ENCODE measurements at places on chromosomes 11 and 22.

DNA sequence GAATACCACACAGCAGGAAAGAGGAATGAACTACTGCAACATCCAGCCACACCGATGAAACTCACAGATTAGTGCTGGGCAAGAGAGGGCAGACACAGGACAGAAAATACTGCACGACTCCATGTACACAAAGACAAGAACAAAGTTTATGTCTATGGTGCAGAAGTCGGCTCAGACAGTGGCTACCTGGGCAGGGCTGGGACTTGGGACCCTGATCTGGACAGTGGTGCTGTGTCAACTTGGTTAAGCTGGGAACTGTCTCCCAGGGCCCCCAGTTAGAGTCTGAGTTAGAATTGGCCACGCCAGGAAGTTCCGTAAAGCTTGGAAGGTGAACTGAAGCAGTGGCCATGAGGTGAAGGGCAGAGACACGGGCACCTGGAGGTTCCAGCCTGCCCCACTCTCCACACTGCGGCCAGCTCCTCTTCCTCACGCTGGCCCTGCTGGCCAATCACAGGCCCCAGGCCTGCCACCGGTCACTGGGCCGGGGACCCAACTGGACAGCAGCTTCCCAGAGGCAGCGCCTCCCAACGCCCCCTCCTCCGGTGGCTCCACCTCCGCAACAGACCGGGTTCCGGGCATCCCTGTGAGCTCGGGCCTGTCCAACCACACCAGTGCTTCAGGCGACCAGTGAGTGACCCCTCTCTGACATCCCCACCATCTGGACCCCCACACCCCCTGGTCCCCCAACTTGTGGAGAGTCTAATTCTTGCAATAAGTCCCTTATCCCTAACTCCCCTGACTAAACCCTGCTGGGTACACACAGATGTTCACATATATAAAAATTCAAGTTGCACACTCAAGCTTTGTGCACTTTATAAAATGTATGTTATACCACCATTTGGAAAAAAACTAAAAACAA, 93.7 kb downstream of the MICAL3 start:
- no peak for DNase-seq

- no peak for DNase-seq
Measured at GRCh38 chr11:133801356-133801755, 44.0 kb downstream of the SPATA19 start.

DNA sequence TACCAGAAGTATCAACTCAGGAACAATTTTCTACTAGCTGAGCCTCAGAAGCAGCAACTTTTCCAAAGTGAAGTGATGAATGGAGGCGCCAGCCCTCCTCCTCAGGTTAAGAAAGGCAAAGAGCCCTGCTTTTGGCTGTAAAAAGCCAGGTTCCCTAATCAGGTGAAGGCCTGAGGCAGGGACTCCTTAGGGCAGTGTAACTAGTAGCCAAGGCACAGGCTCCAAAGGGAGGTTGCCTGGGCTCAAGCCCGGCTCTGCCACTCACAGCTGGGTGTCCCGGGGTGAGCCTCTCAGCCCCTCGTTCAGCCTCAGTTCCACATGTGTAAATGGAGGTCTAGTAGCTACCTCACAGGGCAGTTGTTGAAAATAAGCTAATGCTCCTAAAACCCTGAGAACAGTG, 19.5 kb downstream of the TSKU start:
- no peak for DNase-seq

- no peak for DNase-seq
Measured at GRCh38 chr22:37516456-37516855, 2.8 kb downstream of the CARD10 start.

GRCh38 chr11:17508306-17508705, 31.7 kb upstream of the ABCC8 start:
- no peak for DNase-seq

DNA sequence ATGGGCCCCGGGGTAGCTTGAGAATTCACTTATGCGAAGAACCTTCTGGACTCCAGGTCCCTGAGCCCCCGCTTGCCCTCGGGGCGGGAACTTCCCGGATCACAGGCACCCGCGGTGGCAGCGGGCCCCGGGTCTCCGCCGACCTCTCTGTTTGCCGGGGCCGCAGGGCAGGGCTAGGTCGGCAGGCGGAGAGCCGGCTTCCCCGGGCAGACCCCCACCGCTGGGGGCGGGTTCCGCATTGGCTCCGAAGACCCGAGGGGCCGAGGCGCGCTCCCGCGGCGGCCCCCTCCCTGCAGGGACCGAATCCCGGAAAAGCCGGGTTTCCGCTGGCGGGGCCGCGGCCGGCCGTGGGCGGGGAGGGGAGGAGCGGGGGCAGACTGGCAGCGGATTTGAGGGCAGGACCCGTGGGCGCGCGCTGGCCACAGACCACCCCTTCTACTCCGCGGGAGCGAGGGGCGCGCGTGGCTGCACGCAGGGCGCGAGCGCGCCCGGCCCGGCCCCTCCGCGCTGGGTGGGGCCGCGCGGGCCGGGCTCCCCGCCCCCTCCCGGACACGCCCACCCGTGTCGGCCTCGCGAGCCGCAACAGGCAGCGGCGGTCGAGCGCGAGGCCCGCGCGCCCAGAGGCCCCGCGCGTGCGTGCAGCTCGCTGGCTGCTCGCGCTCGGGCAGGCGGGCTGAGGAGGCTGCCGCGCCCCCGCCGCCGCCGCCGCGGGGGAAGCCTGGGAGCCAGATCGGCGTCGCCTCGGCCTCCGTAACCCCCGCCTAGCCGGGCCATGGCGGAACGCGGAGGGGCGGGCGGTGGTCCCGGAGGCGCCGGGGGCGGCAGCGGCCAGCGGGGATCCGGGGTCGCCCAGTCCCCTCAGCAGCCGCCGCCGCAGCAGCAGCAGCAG, at the start of gene PACS1:
Gene PACS1 (plus strand): TSS at position 558 of the 889 bp plus-strand sequence. CDS start 215 bp downstream, at position 773.
- DNase-seq, result no peak

DNA sequence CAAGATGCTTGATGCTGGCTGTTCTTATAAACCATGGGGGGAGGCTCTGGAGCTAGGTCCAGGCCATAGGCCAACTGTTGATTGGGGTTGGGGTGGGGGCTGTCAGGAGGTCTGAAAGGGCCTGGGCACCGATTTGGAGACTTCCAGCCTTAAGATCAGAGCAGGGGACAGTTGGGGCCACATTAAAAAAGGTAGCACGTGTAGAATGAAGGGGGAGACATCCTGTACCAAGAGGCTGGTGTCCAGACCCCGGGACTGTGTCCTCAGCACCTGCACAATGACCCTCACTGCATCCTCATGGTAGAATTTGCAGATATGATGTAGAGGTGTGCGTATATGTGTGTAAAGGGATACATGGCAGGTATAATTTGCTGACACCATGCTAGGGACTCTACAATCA, 12.4 kb upstream of the TBX1 start:
- no peak for DNase-seq

GRCh38 chr22:30514252-30514651, 8.8 kb upstream of the SEC14L4 start:
- DNase-seq, result no peak

DNA sequence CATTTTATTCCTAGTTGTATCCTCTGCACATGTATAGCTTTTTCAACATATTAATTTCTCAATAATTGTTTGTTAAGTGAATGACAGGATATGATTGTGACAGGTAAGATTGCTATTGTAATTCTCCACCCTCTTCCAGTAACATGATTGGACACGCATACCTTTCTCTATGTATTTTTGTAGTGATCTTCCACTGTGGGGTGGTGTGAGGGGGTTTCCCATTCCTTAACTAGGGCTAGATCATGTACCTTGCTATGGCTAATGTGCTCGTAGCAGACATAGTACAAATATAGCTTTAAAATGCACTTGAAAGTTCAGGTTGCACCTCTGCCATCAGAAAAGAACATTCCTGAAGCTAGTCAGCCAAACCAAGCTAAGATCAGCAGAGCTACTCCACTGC, 2392.8 kb upstream of the RAG2 start:
- no peak for DNase-seq

DNA sequence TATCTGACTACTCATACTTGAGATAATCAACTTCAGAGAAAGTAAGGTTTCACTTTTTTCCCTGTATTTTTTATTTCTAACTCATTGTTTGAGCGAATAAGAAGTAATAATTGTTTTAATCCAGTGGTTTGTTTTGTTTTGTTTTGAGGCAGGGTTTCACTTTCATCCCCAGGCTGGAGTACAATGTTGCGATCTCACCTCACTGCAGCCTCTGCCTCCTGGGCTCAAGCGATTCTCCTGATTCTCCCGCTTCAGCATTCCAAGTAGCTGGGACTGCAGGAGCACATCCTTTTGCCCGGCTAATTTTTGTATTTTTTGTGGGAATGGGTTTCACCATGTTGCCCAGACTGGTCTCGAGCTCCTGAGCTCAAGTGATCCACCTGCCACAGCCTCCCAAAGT, 8.6 kb downstream of the GTF2H1 start:
- no peak for DNase-seq

DNA sequence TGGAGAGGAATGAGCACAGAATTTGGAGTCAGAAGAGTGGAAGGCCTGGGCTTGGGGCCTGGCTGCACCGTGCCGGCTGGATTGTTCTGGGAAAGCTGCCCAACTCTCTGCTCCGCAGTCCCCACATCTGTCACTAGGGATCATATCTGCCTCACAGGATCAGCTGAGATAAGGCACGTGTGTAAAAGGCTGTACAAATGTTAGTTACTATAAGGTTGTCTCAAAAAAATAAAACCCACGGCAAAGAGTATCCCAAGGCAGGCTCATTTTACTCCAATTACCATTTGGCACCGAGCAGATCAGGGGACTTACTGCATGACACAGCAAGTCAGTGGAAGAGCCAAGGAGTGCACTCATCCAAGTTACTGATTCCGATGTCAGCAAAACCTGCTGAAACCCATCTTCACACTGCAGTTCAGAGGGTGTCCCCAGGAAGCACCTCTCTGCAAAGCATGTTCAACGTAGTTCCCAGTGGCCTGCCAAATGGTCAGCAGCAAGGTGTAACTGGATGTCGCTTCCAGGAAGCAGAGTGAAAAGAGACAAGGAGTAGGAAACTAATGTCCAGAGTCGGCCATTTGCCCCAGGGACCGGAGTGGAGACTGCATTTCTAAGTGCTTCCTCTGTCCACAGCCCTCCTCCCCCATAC, 18.1 kb upstream of the MRTFA start:
- DNase-seq, result no peak

- DNase-seq, result no peak
Measured at GRCh38 chr11:118635237-118635591, 27.8 kb downstream of the PHLDB1 start.

GRCh38 chr11:8683115-8683807, 669 bp downstream of the RPL27A start:
- no peak for DNase-seq

DNA sequence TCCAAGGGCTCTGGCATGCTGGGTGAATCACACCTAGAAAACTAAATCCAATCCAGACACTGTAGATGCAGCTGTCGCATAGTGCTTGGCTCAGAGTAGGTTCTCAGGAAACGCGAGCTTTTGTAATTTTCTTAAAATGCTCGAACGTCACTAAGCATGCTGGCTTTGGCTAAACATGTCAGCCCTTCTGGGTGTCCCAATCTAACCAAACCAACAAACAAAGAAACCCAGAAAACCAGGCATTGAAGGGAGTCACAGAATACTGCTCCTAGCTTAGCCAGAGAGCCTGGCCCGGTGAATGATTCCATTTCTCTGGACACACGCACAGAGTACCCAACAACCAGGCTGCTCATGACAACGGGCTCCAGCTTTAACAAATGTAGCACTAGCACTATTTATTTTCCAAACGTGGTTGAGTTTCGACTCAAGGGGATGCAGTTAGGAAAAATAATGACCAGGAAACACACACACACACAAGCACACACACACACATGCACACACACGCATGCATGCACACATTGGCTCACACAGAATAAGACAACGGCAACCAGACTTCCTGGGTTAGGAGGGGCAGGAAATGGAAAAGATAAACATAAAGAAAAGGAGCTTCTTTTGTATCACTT, 492.6 kb downstream of the MIAT start:
- no peak for DNase-seq

GRCh38 chr11:62599069-62599696, 2.5 kb downstream of the MTA2 start:
- DNase-seq, result peak; percentile 85

DNA sequence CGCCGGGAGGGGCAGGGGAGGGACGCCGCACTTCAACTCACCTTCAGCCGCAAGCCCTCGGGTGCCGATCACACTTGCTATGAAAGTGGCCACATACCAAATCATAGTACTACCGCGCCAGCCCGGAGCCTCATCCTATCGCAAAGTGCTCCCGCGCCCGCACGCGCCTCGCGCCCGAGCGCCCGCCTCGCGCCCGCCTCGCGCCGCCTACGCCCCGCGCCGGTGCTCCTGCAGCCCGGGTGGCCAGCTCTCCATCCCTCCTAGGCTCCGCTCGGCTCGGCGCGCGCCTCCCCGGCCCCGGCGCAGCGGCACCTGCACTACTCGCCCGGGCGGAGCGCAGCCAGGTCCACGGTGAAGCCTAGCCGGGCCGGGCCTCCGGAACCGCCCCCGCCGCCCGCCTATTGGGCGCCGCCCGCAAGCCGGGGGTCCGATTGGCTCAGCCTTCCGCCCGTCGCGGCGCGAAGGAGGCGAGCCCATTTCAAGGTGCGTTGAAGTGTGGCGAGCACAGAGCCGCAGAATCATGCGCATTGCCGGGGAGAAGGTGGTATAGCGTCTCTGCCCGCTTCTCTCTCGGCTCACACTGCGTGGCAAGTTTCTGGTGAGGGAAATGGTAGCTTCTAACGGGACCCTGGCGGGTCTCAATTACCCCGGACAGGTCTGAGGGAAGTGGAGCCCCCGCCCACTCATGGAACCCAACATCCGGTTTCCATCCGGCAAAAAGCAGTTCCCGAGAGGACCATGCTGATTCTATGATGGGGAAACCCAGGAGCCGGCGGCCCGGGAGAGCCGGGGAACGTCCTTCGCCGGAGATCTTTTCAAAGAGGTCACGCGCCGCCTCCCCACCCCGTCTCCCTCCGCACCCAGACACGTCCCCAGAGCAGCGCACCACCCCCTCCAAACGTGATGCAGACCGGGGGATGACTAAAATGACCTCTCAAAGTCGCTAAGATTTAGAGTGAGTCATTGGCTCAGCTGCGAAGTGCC, at the start of gene IGSF9B:
Gene IGSF9B (minus strand): TSS at position 319 of the 984 bp plus-strand sequence. CDS start 214 bp downstream, at position 105.
- DNase-seq, result no peak

- DNase-seq, result no peak
Measured at GRCh38 chr22:17902960-17903359, 121.4 kb downstream of the MICAL3 start.
